ENCODE measurements at places on chromosomes 2 and 18.

- no peak for DNase-seq
Measured at GRCh38 chr18:46842583-46842982, 74.7 kb downstream of the PIAS2 start.

DNA sequence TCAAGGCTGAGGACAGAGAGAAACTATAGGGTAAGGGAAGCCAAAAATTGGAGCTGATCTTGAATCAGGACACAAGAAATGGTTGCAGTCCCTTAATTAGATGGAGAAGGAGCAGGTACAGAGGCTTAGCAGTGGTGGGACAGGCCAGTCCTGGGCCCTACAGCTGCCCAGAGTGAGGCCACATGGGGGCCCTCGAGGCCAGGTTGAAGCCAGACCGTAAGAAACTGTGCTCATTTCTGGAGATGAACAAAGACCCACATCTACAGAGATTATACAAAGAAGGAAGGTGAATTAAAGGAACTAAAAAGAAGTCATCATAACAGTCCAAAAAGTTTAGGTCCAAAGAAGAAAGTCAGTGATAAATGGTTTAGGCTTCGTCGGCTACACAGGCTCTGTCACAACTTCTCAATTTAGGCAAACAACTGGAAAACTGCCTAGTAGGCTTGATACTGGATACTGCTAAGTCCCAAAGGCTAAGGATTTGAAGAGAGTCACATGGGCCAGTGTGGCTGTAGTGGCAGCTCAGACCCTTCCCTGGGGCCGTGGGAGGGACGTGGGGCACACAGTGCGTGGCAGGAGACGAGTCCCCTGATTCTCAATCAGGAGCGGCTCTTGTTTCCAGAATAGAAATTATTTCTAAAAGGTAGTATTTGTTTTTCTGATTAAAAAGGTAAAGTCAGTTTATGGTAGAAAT is 50.4 kb upstream of the CNGA3 start:
- no peak for DNase-seq

GRCh38 chr2:128562471-128563347 is 244.0 kb upstream of the HS6ST1 start:
- DNase-seq = no peak

GRCh38 chr2:234137400-234138014 is 87.0 kb downstream of the SPP2 start:
- DNase-seq = no peak

- DNase-seq = no peak
Measured at GRCh38 chr2:158651358-158652057, 143.6 kb upstream of the DAPL1 start.

- peak; percentile 24 for DNase-seq
Measured at GRCh38 chr18:59488899-59489298, 129.8 kb upstream of the LMAN1 start.

- DNase-seq = no peak
Measured at GRCh38 chr2:188459061-188459460, 167.4 kb downstream of the GULP1 start.

DNA sequence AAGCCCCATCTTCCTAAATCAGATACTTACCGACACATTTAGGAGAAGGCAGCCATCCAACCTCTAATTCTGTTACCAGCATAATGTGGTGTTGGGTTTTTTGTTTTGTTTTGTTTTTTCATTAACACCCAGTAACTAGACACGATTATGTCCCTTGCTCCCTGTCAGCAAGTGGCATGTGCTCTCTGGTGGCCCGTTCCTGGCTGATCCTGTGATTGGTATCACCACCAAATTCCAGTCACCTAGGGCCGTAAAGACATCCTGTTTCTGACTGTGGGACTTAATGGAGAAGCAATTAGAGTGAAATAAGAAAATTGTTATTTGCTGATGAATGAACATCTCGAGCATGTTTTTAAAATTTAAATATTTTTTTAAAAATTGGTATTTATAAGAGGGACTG is 5.9 kb upstream of the DLX1 start:
- DNase-seq = no peak

GRCh38 chr2:144553379-144553778 is 33.5 kb upstream of the ZEB2 start:
- DNase-seq = no peak

DNA sequence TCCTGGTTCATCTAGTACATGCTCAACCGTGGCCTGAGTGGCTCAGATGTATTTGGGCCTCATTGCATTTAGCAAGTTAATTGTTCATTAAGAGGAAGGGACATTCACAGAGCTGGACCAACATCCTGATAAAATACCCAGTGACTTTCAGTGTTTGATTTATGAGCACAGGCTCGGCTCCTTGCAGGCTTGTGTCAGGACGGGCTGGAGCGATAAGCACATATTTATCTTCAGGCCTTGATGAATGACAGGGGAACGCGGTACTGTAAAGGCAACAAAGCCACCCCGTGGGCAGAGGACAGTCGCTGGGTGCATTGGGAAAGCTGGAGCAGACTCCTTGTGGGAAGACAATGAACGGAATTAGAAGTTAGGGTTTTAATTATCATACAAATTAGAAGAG is 548.6 kb upstream of the HS6ST1 start:
- no peak for DNase-seq

DNA sequence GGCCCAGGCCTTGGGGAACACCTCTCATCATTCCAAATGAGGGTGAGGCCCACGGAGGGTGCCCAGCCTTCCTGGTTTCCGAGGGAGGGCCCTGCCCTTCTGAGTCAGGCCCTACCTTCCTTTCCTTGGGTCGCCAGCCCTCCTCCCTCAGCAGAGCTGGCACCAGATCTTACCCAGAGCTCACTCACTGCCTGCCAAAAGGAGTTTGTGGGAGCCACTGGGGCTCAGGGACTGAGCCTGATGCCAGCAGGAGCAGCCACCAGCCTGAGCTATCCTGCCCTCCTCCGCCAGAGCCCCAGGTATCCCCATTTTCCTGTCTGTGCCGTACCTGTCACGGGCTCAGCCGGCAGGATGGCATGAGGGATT is 64.1 kb downstream of the NRP2 start:
- no peak for DNase-seq

GRCh38 chr18:25050605-25051004 is 301.4 kb downstream of the ZNF521 start:
- no peak for DNase-seq

GRCh38 chr18:69636529-69637301 is 236.0 kb downstream of the DOK6 start:
- DNase-seq = no peak

GRCh38 chr2:75287624-75288316 is 88.5 kb upstream of the TACR1 start:
- peak; percentile 15 for DNase-seq

GRCh38 chr2:132662732-132663131 is 7.3 kb downstream of the LYPD1 start:
- DNase-seq = no peak

DNA sequence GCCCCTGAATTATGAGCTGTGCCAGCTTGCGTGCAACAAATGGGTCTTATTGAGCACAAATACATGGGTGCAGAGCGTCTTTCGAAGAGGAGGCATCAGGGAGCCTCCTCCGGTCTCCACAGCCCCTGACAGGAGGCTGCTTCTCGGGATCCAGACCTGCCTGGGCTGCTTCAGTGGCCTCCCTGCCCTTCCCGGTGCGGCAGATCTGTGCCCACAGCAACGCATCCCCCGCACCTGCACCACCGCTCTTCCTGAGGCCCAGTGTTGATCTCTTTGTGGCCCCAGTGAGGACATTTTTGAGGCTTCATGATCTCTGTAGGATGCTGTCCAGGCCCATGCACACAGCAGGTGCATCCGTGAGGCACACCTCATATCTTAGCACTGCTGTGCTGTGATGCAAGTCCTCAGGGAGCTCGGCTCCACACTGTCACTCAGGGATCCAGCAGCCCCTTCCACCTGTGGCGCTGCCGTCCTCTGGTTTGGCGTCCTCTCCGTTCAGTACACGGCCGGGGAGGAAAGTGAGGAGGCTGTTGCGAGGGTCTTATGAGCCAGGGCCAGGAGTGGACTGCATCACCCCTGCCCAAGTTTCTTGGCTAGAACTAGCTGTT is 17.4 kb downstream of the RTP5 start:
- DNase-seq = no peak

DNA sequence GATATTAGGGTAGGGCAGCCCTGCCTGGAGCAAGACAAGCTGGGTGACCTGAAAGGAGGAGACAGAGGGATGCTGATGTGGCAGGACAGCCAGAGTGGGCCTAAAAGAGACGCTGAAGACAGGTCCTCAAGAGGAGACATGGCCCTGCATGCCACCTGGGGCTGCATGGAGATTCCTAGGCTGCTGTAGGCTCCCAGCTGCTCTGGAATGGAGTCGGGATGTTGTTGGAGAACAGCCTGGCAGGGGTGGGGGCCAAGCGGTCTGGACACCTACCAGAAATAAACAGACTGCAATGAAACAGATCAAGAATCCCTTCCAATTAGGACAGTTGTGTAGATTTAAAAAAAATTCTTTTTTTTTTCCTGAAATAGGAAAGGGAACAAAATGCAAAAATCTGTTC is 97.8 kb upstream of the NPAS2 start:
- no peak for DNase-seq

DNA sequence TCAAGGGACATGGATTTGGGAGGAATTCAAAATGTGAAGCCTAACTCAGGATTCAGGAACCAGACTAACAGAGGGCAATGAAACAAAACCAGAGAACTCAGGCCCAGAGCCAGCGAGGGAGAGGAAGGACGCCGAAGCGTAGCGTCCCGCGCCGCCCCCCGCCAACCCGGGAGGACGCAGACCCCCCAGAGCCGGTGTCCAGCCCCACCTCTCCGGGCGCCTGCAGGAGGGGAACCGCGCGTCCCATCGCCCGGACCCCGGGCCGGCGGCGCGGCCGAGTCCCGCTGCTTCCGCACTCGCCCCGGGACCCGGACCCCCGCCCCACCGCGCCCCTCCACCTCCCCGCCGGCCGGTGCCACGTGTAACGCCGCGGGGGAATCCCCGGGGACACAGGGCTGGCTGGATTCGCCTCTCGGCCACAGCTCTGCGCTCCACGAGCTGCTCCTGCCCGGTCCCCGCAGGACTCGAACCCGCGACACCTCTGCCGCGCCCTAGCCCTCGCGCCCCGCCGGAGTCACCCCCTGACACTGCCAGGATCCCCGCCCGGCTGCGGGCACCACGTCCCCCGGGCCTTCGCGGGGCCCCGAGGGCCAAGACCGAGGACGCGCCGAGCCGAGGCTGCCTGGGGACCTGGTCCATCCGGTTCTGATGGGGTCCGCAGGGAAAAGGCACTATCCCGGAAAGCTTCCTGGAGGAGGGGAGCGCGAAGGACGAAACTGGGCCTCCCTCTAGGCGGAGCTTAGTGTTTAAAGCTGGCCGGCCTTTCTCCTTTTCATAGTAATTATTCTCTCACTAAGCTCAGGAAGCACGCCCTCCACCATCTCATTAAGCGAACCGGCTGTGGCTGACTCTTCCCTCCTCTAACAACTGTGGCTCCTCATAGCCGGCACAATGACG is 40.4 kb upstream of the FAM124B start:
- peak; percentile 44 for DNase-seq

DNA sequence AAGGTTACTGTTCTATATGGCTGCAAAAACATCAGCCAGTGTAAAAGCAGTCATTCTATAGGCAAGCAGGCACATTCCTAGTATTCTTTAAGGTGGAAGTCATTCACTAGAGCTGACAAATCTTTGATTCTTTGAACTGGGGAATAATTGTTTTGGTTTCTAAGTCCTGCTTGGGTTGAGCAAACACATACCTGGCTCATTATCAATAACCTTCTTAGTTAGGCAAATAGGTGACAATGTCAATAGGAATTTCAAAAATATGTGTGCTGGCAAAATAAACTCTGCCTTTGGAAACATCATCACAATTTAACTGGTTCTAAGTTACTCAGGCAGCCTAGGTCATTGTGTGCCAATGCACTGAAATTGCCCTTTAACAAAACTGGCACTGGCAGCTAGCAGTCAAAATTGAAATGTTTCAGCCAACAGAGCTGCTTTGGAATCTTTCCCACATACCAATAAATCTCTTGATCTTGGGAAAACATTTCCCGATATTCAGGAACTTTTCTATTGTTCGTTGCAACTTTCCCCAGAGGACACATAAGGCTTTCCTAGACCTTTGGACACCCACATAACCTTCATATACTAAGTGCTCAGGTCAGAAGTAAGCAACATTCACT is 402.0 kb upstream of the MMADHC start:
- DNase-seq = no peak

DNA sequence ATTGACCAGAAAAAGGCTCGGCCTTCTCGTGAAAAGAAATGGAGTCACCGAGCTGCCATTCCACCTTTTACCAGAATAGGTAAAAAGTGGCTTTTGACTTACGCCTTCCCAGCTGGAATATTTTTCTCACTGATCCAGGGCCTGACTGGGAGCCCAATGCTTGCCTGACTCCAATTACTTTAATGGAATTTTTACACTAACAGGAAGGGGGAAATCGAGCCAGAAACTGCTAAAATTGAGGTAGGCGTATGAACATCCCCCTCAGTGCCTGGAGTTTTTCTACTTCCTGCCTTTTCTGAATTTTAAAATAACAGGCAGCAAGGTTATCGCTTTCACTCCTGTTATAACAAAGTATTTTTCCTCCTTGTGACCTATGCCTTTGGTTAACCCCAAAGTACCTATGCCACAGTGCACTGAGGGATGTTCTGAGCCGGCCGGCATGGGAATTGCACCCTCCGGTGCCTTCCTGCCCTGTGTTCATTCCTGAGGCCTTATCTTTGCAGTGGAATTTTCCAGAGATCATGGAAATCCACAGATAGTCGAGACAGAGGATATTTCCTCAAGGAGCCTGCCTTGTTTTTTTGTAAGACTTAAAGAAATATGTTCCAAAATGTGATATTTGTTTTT is 18.3 kb upstream of the RPL31 start:
- DNase-seq = no peak

- DNase-seq = no peak
Measured at GRCh38 chr18:6199777-6200176, 214.9 kb downstream of the L3MBTL4 start.

DNA sequence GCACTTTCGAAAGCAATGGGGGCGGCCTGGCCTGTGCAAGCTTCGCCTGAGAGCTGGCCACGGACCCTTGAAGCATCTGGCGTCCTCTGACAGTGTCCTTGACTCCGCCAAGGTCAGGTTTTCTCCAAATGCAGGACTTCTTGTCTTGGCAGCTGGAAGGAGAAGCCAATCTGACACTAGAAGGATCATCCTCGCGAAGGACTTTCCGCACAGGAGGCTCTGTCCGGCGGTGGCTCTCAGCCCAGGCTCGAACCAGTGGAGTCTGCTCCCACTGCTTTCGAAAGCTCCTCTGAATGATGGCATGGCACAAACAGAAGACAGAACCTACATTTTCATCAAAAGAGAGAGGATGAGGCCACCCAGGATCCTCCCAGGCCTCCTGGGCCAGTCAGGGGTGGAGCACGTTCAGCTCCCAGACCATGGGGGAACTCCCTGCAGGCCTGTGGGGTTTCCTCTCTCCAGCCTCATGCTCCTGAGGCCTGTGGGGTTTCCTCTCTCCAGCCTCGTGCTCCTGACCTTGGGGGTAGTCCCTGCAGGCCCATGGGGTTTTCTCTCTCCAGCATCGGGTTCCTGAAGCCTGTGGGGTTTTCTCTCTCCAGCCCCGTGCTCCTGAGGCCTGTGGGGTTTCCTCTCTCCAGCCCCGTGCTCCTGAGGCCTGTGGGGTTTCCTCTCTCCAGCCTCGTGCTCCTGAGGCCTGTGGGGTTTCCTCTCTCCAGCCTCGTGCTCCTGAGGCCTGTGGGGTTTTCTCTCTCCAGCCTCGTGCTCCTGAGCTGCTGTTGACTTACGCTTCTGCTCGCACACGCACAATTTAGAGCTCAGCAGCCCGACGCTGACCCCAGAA is 396.5 kb upstream of the SALL3 start:
- DNase-seq = no peak

- no peak for DNase-seq
Measured at GRCh38 chr18:45713239-45713638, 10.7 kb upstream of the SLC14A1 start.

GRCh38 chr2:106109675-106110424 is 84.3 kb downstream of the UXS1 start:
- DNase-seq = no peak

GRCh38 chr18:9971313-9971920 is 57.6 kb downstream of the VAPA start:
- peak; percentile 80 for DNase-seq

All from GM13977 (cell line).